Cerebellar nuclear complex (tissue), 1 donor: ENCODE measurements at places on chromosomes 1 and 21.

GRCh38 chr1:101282314-101283038 lies 45.7 kb downstream of the S1PR1 start:
- no peak for DNase-seq

- DNase-seq: no peak
Observed at GRCh38 chr1:150543500-150544143, 5.6 kb upstream of the ADAMTSL4 start.

- DNase-seq: no peak
Observed at GRCh38 chr1:36258960-36259344, 34.7 kb downstream of the THRAP3 start.

DNA sequence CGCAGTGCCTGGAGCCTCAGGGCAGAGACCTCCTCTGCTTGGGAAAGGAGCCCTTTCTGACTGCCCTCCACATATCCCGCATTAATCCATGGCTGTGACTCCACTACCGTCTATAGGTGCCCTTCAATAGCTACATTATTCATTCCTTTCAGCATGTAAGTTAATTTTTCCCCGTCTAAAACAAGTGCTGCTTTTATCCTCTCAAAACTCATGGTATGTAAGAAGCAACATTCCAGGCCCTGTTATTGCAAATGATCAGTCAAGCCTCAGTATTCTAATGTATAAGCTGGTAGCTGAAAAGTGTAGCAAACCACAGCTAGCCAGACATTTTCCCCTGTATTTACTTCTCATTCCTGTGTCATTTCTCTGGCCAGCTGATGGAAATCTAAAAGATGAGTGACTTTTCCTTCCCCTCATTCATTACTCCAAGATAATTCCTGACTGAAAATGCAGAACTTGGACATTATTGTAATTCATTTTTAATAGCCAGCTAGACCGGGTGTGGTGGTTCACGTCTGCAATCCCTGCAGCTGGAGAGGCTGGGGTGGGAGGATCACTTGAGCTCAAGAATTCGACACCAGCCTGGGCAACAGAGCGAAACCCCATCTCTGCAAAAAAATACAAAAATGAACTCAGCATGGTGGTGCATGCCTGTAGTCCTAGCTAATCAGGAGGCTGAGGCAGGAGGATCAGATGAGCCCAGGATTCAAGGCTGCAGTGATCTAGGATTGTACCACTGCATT lies 88.5 kb upstream of the SOD1 start:
- DNase-seq: no peak

GRCh38 chr1:147579934-147580537 lies 38.7 kb downstream of the BCL9 start:
- no peak for DNase-seq

DNA sequence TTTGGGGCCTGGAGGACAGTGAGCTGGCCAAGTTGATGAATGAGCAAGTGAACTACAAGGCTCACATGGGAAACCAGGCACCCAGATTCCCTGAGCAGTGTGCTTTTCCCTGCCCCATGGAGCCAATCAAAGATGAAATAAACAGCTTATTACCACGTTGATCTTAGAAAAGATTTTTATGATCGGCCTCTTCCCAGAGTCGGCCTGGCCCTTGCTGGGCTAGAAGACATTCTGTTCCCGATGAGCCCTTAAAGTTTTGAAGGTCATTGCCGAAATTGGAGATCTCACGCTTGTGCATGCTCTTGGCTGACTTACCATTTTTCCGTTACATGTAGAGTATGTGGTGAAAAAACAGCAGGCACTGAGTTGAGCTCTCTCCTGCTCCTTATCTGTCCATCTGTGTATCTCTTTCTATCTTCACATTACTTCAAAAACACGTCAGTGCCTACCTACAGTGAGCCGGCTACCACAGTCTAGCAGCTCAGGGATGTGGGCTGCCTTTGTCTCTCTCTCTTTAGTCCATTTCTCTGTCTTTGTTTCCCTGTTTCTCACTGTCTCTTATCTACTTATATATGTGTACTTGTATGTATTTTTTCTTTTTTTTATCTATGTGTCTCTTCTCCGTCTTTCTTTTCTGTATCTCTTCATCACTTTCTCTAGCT lies 248.8 kb upstream of the USP24 start:
- no peak for DNase-seq

DNA sequence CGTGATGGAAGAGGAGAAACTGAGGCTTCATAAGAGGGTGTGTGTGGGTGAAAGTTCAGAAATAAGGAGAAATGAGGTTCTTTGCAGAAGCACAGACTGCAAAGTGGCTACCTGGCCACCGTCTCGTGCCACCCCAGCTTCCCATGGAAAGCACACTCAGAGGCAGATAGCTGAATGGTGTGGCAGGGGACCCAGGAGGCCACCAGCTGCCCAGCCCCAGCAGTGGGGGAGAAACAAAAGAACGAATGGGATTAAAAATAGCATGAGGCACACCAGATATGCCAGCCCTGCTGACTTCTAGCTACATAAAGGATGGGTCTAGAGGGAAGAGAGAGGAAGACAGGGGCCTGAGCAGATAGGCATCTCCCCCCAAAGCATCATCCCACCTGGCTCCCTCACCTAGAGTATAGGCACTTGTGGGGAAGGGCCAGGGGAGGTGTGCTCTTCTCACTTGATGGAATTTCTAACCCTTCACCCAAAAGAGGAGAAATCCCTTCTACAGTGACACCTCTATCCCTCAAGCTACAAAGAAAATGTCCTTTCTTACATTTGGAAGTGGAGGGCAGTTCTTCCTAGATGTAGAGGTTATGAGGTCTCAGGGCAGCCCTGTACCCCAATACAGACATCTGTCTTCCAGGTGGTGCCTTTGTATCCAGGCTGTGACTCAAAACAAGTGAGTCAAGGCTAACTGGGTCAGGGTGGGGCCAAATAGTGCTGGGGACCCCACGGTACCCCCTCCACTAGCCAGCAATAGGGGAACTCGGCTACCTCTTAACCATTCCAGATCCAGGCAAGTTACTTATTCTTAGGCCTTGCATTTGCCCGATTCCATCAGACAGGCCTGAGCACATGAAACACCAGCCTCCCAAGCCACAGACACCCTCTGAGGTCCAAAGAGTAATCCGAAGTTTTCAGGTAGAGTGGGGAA lies 3.5 kb downstream of the HDGF start:
- DNase-seq: no peak

DNA sequence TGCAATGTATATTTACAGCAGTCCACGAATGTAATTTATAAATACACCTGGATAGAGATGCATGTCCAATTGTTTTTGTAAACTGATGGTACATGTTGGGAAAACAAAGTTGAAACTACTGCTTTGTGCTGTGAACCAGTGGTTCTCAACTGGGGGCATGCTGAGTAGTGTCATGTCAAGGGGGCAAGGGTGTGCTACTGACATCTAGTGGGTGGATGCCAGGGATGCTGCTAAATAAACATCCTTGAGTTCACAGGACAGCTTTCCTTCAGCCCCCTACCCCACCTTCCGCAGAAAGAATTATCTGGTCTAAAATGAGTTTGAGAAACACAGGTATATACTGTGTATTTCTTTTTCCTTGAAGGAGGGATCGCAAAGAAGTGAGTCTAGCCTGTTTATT lies 95.9 kb downstream of the RASAL2 start:
- DNase-seq: no peak

DNA sequence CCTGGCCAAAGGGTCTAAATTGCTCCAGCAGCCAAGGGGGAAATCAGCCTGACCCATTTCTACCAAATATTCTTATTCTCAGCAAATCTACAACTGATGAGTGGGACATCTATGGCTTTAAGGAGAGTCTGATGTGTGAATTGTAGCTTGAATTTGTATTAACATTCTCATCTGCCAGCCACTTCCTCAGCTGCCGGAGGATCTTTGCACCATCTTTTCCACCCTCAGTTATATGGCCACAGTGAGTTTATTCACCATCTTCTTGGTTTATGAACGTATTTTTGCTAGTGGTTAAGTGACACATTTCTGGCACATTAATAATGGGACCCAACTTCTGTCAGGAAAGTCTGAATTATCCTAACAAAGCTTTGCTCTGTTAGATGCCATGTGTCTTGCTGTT lies 69.6 kb downstream of the COLGALT2 start:
- DNase-seq: no peak

DNA sequence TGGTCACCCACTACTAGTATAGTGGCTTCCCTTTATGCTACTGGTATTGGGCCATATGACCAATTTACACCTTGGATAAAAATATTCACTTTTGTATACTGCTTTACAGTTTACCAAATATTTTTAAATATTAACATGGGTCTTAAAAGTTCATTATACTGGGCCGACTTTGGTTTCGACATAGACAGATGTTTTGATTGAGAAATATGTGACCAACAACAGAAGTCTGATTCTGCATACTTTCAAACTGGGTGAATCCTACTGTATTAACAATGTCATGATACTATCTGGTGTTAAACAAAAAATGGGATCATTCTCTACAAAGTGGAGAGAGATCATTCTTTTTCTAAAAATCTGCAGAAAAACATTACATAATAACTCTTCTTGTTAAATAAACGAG lies 134.8 kb downstream of the AKT3 start:
- DNase-seq: no peak

DNA sequence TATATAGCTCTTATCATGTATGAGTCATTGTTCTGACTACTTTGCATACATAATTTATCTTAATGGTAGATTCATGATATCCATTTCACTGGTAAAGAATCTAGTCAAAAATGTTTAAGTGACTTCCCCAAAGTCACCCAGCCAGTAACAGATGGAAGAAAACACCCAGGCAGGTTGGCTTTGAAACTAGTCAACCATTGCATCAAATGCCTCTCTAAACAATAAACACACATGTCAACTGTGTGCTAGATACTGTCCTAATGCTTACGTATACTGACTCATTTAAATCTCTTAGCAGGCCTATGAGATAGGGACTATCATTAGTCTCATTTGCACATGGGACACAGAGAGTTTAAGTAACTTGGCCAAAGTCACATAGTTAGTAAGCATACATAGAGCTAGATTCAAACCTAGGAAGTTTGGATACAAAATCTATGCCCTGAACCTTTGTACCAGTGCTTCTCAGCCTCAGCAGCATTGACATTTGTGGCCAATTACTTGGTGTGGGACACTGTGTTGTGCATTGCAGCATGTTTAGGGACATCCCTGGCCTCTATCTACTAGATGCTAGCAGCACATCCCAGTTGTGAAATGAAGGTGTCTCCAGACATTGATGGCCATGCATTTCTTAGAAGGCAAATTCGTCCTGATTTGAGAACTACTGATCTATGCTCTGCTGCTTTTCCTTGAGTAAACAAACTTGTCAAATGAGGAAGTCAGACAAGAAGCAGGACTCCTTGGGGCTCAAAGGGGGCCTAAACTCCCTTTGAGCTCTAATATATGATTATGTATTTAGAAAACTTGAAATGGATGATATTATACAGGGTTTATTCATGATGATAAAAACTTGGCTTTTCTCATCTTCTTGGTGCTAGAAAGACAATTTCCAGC lies 316.3 kb downstream of the KCNH1 start:
- DNase-seq: no peak

GRCh38 chr1:248842781-248843331 lies 4.8 kb downstream of the ZNF672 start:
- no peak for DNase-seq

DNA sequence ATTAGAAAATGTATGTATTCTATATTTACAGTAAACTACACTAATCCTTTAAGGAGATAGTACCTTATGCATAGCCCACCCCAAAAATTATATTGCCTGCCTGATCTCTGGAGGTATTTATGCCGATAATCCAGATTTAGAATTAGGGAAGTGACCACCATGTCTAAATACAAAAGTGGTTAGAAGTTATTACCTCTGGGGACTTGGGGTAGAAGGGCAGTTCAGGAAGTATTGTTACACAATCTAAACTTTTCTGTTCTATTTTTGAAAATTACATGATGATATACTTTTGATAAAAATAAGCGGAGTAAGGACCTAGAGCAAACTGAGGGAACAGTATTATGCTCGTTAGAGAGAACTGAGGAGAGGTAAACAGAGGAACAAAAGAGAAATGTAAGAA lies 90.5 kb upstream of the ZP4 start:
- no peak for DNase-seq

DNA sequence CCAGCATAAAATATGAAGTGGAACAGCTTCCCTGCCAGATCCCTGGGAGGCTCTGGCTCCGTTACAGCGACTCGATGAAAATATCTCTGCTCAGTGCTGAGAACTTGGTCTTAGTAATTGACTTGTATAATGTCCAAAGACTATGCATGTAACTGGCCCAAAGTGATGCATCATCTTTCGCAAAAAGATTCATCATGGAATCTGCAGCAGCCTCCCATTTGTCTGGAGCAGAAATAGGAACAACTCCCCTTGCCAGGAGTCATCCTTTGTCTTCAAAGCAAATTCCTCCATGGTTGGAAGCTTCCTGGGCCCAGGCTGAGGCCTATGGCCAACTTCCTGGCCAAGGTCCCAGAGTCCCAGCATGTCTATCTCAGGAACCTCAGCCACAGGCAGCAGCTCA lies 16.9 kb upstream of the SLC6A17 start:
- no peak for DNase-seq

GRCh38 chr1:244022864-244023440 lies 28.1 kb upstream of the ZBTB18 start:
- no peak for DNase-seq

DNA sequence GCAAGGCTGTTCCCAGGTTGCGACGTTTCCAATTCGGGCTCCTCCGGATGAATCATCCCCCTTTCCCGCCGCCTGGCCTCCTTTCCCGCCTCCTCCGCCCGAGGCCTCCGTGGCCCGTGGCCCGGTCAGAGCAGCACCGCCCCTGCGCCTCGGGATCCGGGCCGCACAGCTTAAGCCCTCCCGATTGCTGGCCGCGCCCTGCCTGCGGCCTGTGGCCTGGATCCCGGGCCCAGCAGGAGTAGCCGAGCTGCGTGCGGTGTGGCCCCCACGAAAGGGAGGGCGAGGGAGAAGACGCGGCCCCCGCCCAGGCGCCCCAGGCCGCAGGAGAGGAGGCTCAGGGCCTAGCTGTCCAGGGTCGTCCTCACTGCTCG lies 1.0 kb downstream of the TMEM200B start:
- no peak for DNase-seq

GRCh38 chr1:18802231-18802630 lies 57.2 kb downstream of the TAS1R2 start:
- DNase-seq: no peak

GRCh38 chr1:155648207-155649147 lies 38.5 kb downstream of the MSTO1 start:
- no peak for DNase-seq

- DNase-seq: no peak
Observed at GRCh38 chr21:26388731-26389231, 184.3 kb downstream of the CYYR1 start.
